Urinary bladder (tissue), 4 donors: ENCODE measurements at places on chromosomes 6 and 20. TPM values are rescaled to one million over a fixed set of nuclear protein-coding genes. Genes with fewer than 3 reads are reported as not detected.

ELOVL2 gene
- 6.2 TPM for total RNA-seq

SIRPD gene
- not detected for total RNA-seq

SIRPB1 gene
- 0.26 TPM for total RNA-seq

SNAI1 gene
- 0.69 TPM for total RNA-seq

DNA sequence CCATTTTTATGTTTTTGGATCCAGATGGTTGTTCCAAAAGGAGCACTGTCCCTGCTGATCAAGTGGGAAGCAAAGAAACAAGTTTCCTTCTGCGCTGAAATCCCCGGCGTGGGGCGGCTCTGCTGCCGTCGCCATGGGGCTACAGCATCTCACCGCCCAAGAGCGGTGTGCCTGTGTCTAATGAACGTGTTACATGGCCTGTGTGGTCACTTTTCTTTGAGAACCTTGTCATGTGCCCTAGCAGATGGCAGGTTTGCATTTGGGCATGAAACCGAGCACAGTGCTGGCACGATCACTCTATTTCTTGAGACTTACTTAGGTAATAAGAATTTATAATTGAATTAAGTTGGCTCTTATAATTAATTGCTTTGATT is 51.9 kb downstream of the ZDHHC14 start:
- DNase-seq, result no peak

- DNase-seq, result no peak
Measured at GRCh38 chr6:89180971-89181370, 35.1 kb downstream of the PM20D2 start.

GRCh38 chr6:294656-295565 is 2.6 kb downstream of the DUSP22 start:
- DNase-seq, result no peak

DNA sequence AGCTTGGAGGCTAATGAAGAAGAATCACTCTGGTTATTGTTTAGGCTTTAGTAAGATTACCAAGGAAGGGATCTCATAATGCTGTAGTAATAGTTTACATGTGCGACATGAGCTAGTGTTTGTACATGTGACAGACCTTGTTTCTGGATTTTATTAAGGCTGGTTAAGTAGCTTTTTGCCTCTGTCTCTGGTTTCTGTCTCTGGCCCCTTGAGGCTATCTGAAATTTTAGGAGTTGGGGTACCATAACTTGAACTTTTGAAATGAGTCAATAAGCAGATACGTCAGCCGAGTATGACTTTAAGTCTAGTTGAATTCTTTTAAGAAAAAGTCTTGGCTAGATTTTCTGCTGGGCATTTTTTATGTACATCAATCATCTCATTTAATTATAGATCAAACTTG is 9.5 kb downstream of the CBFA2T2 start:
- DNase-seq, result no peak

GRCh38 chr6:24493945-24494820 is 586 bp upstream of the ALDH5A1 start:
- DNase-seq, result no peak

GRCh38 chr20:21521596-21522480 is 8.0 kb upstream of the NKX2-2 start:
- no peak for DNase-seq

DNA sequence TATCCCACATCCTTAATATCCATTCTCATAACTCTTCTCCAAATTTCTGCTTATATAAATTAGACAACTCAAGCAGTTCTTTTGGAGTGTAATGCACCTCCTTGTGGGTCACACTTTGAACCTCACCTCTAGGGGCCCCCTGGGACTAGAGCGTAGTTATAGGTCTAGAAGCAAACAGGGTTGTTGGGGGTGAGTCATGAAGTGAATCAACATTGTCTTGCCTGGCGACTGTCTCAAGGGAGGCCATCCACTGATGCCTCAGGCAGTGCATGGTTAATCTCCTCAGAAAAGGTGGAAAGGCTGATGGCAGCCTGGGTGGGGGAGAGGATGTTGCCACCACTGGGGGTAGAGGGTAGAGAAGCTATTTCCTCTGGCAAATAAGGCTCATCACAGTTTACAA is 129.1 kb downstream of the TNFRSF21 start:
- no peak for DNase-seq

DNA sequence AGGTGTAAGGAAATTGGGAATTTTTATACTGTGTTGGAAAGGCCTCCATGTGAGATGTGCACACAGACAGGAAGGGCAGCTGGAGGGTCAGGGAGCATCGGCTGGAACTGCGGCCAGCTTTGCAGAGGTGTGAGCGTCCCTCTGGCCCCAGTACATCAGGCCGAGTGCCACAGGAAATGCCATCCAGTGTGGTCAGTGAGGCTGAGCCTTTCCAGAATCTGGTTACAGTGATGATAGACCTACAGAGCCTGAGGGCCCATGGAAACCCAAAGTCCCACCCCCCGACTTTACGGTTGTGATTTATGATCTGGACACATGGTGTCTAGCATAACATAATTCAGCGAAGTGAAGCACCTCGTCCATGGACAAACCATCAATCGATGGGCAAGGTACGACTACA is 137.3 kb upstream of the PDE10A start:
- DNase-seq, result no peak

- DNase-seq, result no peak
Measured at GRCh38 chr6:136921936-136922684, at the start of gene SLC35D3. TSS of gene SLC35D3 (plus strand) at chr6:136922301. CDS start at chr6:136922429, 128 bp downstream.

DNA sequence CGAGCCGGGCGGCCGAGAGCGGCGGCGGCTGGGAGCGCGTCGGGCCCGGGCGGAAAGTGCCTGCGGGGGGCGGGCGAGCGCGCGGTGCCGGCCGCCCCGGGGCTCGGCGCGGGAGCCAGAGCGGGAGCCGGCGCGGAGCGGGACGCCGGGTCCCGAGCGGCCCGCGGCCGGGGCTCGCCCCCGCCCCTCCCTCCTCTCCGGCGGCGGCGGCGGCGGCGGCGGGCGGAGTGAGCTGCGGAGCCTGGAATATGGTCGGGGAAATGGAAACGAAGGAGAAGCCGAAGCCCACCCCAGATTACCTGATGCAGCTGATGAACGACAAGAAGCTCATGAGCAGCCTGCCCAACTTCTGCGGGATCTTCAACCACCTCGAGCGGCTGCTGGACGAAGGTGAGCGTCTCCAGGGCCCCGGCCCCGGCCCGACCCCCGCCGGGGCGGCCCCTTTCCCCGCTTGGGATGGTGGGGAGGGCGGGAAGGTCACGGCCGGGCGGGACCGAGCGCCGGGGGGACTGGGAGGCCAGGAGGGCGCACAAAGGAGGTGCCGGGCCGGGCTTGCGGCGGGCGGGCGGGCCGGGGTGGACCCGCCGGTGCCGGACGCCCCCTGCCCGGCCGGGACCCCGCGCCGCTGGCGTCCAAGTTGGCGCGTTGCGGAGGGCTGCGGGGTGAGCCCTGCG is 565 bp downstream of the QKI start:
- no peak for DNase-seq

DNA sequence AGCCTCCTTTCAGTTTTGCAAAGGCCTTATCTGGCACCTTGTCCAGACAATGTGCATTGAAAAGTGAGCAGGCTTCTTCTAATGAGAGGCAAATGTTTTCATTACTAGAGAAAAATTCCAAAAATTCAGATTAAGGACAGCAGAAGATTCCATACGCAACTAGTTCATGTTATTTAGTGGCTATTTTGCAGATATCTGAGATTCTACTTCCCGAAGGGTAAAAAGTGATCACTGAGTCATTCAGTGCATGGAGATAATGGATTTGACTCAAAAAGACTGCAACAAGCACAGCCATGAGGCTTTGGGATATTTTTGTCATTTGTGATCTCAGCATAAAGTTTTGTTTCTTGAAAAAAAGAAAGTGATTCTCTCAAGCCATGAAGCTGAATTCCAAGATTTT is 29.9 kb downstream of the METTL24 start:
- DNase-seq, result no peak

- DNase-seq, result no peak
Measured at GRCh38 chr6:85118233-85118632, 331.6 kb upstream of the NT5E start.

- DNase-seq, result no peak
Measured at GRCh38 chr6:88165087-88165843, 882 bp downstream of the CNR1 start.

GRCh38 chr6:138410972-138411880 is 7.2 kb downstream of the HEBP2 start:
- no peak for DNase-seq

GRCh38 chr6:104730450-104730849 is 129.3 kb downstream of the HACE1 start:
- no peak for DNase-seq

DNA sequence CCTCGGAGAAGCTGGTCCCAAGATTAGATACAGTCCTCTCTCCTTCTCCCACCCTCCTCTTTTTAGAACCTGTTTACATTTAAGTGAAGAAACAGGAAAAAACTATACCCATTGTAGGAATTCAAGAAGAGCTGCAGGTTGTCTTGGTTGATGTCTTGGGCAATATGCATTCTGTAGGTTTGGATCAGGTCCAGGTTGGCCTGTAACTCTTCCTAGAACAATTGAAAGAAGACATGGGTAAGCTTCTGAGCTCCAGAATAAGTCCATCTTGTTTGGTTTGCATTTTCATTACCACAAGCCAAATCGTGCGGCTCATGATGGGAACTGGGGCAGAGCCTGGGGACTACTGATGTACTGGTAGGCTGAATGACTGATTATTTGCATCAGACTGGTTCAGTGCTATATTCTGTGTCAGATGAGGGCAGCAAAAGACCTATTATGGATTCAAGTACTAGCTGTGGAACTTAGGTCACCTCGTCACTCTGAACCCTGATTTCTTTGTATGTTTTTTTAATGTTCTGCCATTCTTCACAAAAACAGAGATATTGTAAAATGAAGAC is 20.3 kb upstream of the SLA2 start:
- DNase-seq, result no peak

- DNase-seq, result no peak
Measured at GRCh38 chr6:52667572-52667971, 3.3 kb upstream of the TMEM14A start.

- DNase-seq, result no peak
Measured at GRCh38 chr6:162014069-162014811, 713.3 kb downstream of the PRKN start.

DNA sequence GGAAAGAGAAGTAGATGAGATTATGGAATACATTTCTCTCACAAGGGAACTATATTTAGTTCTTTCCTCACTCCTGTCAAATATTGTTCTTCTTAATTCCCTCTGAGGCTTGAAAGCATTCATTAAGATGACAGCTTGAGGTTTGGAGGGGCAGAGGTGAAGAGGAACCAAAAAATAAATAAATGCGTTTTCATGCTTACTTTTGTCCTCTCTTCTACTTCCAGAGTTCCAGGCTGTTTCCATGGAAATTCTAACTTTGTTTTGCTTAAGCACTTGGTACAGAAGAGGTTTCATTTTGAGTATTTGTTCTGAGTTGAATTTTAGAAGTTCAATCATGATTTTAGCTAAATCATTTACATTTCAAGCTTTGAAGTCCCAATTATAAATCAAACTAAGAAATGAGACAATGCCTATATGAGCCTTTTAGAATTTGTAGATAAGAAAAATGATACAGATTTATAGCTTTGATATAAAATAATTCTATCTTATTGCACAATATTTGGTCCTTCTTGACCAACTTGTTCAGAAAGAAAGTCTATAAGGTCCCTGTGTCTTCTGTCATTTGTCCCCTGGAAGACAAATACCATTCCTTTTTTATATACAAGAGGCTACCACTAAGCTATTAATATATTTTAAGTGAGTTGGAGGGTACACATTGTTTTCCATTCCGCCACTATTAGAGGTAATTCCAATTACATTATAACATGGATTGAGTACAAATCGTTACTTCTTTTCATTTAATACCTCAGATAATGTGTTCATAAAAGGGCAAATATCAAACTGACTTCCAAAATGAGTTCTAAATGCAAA is 16.3 kb downstream of the RBM24 start:
- no peak for DNase-seq

DNA sequence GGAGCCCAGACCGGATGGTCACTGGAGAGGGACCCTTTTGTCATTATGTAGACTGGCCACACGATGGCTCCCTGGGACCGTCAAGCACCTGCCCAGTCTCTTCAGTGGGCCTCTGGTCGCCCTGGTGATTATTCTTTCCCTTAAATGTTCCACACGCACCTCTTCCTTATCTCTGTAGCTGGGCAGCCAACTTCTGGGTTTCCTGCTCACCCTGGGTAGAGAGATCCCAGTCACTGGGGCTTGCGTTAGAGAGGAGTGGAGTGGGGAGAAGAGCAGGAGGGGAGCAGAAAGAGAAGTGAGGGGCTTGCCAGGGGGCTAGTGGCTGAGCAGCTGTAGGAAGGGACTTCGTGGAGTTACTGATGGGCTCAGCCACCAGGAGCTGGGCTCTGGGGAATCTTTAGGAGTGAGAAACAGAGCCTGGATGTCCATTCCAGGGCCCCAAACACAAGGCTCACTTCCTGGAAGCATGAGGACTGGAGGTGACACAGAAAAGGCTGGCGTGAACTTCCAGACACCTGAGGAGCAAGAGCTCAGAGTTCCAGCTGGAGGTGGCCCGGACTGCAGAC is 150.1 kb downstream of the DHX35 start:
- no peak for DNase-seq

- DNase-seq, result no peak
Measured at GRCh38 chr6:131685266-131685780, 15.9 kb downstream of the OR2A4 start.

DNA sequence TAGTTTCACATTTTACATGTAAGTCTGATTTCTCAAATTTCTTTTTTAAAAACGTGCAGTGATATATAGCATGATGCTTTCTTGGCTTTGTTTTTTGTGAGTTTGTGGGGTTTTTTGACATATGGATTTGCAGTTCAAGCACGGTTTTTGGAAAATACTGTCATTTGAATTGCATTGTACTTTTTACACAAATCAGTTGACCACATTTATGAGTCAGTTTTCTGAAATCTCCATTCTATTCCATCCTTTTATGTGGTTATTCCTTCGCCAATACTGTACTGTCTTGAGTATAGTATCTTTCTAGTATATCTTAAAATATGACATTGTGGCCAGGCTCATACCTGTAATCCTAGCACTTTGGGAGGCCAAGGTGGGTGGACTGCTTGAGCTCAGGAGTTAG is 890.0 kb upstream of the CITED2 start:
- no peak for DNase-seq

DNA sequence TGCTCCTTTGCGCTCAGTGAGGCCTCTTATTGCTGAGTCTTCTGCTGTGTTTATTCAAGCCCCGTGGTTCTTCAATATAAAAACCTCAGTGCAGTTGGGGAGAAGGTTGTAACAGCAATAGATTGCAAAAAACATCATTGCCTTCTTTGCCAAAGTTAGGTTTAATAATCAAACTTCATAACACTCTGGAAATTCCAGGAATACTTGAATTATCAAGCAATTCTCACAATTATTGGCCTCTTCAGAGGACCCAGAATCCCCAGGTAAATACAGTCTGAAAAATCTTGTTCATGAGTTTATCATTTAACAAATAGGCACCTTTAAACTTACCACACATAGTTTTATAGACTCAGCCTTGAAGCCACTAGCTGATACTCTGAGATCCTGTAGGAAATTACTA is 213.6 kb downstream of the OGFRL1 start:
- no peak for DNase-seq
